Fibroblast of the conjunctiva (primary cell): ENCODE measurements at places on chromosomes 2 and 18.

- no peak for DNase-seq
Measured at GRCh38 chr2:95023222-95023597, 2.3 kb upstream of the MAL start.

DNA sequence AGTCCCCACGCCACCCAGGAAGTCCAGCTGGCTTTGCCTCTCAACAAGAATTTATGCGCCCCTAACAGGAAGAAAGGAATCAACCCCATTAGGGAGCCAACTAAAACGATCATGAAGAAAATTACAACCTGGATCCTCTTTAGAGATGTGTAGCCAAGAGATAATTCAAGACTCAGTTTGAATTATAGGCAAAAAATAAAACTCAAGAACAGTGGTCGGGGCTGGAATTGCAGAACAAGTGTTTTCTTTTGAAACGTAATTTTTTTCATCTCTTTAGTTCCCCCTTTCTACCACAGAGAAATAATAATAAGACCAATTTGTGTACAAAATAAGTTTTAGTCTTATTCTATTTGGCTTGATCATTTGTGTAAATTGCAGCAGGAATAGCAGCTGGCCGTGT, 22.4 kb downstream of the PDCD1 start:
- DNase-seq, result no peak

DNA sequence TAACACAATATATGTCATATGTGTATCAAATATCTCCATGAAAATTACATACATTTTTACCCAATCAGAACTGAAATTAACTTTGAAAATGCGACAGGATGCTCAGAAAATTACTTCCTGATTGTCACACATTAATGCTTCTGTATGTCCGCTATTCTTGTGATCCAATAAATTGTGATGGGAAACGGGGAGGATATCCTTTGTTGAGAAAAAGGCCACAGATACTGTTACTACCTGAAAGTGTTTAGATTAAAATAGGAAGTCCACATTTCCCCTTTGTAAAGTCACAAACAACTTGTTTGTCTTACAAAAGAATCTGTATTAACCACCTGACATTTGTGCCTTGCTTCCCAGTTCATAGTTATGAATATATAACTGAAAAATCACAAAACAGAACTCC, 62.9 kb downstream of the NOL10 start:
- no peak for DNase-seq

DNA sequence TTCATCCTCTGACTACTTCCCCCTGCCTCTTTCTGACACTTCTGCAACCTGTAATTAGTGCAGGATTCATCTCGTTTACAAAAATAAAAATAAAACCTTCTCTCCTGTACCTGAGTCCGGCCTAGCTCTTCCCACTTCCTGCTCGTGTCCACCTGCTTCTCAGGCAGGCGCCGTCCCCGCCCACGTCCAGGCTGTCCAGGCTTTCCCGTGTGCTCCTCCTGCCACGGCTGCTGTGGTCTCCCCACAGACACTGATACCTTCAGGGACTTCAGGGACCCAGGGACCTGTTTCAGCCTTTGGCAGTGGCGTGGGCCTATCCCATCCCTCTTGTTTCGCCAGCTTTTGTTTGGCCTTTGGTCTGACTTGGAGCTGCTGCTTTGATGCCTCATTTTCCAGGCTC, 272.5 kb downstream of the PHLPP1 start:
- no peak for DNase-seq

GRCh38 chr2:19321946-19322345, 36.5 kb downstream of the OSR1 start:
- no peak for DNase-seq
